ENCODE measurements at places on chromosomes 5 and 9.

DNA sequence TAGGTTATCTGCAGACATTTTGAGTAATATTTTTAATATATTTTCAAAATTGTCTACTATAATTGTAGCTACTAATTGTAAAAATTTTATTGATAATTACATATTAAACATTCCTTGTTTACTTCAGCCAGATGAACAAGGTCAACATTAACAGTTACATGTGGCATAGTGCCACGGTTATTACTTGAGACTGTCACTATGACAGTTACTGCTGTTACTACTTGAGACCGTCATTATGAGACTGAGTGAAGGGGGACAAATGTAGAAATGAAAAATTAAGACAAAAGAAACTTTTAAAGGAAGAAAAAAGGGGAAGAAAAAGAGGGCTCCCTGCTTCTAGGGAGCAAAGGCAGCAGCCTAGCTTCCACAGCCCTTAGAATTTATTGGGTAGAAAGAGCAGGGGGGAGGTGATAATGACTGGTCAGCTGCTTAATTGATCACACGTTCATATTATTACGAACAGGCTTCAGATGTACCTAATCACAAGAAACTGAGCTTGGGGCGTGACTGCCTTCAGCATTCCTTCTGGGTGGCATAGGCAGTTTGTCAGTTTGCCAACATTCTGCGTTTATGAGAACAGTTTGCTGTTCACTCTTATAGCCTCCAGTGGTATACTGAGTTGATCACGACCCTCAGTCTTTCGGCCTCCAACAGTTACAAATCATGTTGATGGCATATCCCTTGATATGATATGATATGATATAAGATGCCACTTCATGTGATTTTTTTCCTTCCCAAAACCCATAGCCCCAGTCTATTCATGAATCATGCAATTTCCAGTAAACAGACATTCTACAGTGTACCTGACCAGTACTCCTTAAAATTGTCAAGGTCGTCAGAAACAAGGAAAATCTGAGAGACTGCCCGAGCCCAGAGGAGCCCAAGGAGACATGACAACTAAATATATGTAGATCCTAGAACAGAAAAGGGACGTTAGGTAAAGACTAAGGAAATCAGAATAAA lies 13.1 kb downstream of the MARCHF6 start:
- DNase-seq: no peak

GRCh38 chr9:35834260-35835215 lies 5.5 kb downstream of the TMEM8B start:
- DNase-seq: no peak

- DNase-seq: no peak
These were observed 51.1 kb downstream of the MAST4 start for GRCh38 chr5:66647146-66647856.

GRCh38 chr9:77066388-77066787 lies 46.9 kb downstream of the FOXB2 start:
- no peak for DNase-seq

- DNase-seq: no peak
These were observed 166.0 kb upstream of the RGS7BP start for GRCh38 chr5:64339769-64340168.

DNA sequence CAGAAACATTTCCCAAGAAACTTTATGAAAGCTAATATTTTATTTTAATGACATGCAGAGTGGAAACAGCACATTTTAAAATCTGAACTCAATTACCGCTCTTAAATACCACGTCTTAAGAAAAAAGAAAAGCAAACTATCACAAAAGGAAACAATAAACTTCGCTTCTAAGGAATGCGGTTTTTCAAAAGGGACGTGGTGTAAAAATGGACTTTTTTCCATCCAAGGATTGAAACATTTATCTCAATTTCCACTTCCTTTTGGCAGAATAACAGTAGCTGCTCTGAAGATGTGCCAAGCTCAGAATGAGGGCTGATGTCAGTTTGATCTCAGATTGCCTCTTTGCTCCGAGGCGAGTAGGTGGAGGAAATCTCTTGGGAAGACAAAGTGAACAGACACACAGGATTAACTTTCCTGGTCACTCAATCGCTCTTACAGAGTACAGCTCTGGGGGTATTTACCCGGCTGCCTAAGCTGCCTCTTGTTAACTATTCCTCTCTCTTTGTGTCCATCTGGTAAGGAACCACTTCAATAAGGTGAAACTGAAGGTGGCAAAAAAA lies 158.5 kb downstream of the TRPM6 start:
- no peak for DNase-seq

DNA sequence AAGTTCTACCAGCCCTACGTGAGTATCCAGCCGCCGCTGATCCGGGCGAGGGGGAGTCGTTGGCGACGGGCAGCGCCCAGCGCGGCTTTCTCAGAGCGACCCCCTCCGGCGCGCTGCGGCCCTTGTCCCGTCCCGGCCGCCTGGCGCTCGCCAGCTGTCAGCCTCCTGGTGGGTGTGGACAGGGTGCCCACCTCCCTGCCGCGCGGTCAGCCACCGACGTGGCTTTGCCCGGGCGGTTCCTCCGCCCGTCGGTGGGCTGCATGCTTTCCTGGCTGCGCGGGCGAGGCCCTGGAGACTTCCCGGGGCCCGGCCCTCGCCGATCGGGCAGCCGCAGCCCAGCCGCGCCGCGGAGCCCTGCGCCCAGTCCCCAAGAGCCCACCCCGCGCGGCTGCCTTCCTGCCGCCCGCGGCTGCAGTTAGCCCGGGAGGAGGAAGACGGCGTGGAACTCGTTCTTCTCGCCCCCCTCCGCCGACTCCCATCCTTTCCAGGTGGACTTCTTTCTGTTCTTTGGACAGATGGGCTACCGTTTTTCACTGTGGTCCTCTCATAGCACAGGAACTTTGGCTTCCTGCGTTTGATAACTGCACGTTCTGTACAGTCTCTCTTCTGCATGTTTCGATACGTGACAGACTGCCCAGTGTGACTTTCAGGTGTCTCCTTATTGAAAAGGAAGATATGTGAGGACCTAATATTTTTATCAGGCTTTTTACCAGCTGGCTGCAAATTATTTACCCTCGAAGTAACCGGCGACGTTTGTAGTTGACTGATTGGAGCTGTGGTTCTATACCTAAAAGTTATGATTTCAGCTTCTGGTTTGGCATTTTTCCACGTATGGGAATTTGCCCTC lies 577 bp downstream of the AP3S1 start:
- DNase-seq: no peak

GRCh38 chr9:72441848-72442607 lies 77.0 kb upstream of the ZFAND5 start:
- no peak for DNase-seq

DNA sequence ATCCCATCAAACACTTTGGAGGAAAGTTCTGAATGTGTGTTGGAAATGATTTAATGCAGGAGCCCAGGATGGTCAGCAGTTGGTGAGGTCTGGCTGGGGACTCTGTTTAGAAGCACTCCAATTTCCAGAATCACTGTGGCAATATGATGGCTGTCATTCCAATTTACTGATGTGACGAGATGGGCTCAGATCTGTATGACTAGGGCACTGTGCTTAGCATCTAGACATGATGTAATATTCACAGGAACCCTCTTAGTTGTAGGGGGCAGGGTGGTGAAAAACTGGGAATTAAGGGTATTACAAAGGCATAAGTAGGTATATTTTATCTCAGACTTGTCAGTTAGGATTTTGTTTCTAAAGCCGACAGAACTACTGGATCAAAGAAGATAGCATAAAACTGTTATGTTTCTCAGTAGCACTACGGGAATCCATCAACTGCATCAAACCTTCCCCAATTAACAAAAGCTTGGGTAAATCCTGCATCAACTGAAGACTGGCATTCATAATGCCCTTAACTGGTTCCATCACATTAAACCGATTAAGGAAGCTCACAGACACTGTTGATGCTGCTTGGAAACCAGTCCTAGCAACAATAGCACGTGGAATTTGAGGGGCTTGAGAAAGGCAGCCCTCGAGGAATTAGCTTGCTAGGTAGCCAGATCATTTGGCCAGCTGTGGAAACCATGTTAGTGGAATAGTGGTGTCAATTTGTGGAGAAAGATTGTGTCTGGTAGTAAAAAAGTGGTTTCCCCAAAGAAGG lies 86.1 kb downstream of the SV2C start:
- no peak for DNase-seq

- DNase-seq: no peak
These were observed 70.4 kb upstream of the TLE1 start for GRCh38 chr9:81759680-81760215.
